Smooth muscle cell of the umbilical artery (primary cell): ENCODE measurements at places on chromosomes 5 and 9. TPM values are rescaled to one million over a fixed set of nuclear protein-coding genes. Genes with fewer than 3 reads are reported as not detected.

SLF1 gene
- 4.2 and 7.9 TPM in 2 replicates for total RNA-seq

SV2C gene
- total RNA-seq: not detected in 2 replicates

NPR3 gene
- 1.2 and 2.1 TPM in 2 replicates for total RNA-seq

RASGRF2 gene
- 5.1 and 21.7 TPM in 2 replicates for total RNA-seq

OSMR gene
- 111 and 114 TPM in 2 replicates for total RNA-seq
